ENCODE measurements at places on chromosomes 13 and 19.

GRCh38 chr19:38617764-38618589 is at the start of gene MAP4K1:
TSS of gene MAP4K1 (minus strand) at chr19:38617953. CDS start at chr19:38617895, 58 bp downstream.
- DNase-seq, result peak; percentile 45

DNA sequence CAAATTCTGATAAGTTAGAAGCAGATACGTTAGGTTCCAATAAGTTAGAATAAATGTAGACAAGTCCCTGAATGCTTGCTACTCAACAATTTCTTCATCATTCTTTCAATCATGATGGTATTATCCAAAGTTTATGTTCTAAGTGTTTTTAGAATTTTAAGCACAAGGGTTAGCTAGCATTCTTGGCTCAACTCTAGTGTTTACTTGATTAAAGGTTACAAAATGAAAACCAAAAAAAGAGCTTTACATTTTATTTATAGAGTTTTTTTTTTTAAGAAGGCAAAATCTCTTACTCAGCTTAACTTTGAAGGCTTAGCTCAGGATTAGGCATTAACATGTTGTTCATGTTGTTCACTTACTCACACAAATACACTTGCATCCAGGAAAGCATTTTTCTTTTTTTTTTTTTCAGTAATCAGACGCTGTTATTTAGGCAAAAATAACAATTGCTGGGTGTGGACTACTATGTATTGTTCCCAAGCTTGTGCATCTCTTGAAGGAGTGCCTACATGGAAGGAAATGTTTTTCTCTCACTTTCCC is 420.6 kb downstream of the DCT start:
- DNase-seq, result no peak

GRCh38 chr13:42047561-42048341 is 697 bp upstream of the DGKH start:
- DNase-seq, result peak; percentile 15

DNA sequence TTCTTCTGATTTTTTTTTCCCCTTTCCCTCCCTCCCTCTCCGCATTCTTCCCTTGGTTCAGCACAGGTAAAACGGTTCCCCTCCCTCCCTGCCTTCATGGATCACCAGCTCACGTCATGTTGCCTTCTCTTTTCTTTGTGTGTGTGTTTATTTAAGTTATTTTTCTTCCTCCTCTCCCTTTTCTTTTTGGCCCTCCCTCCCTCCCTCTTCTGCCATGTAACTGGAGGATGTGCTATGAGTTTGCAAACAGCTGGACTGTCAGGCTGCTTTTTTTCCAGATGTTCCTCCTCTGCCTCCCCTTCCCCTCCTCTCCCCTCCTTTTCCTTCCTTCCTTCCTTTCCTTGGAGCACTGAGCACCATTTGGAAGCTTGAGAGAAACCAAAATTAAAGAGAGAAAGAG is 2.0 kb downstream of the LENG9 start:
- no peak for DNase-seq

DNA sequence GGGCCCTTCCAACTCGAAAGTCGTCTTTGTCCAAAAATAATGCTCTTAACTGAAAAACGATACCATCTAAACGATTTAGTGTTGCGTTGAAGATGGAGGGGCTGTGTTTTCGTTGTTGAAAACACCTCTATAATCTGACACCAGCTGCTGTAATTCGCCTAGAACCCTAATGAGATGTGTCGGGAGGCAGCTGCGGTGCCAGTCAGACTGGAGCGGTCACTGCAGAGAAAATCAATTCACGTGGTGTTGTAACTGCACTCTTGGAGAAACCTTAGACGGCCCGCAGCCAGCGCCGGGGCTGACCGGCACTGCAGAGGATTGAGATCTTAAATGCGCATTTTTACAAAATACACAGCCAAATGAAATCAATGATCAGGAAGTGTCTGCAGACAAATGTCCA is 339.1 kb downstream of the ZNF536 start:
- no peak for DNase-seq

DNA sequence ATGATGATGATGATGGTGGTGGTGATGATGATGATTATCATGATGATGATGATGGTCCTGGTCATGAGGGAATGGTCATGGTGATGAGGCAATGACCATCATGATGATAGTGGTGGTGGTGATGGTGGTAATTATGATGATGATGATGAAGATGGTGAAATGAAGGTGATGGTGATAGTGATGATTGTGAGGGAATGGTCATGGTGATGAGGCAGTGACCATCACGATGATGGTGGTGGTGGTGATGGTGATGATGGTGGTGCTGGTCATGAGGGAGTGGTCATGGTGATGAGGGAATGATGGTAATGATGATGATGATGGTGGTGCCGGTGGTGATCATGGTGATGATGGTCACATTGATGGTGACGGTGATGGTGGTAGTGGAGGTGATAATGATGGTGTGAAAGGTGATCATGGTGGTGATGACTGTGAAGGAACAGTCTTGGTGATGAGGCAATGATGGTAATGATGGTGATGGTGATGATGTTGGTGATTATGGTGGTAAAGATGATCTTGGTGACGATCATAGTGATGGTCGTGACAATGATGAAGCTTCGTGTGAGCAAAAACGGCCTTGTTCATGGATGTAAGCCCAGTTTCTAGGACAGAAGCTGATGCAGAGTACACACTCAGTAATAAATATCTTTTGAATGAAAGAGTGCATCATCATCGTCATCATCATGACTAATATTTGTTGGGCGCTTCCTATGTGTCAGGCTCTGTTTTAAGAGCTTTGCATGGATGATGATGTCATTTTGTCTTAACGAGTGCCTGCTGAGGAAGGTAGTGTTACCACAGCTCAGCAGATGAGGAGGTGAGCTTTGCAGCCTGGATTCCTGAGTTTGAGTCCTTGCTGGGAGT is 17.3 kb downstream of the SBK2 start:
- DNase-seq, result no peak

GRCh38 chr13:42875475-42876269 is 94.3 kb downstream of the FAM216B start:
- no peak for DNase-seq

- DNase-seq, result no peak
Measured at GRCh38 chr13:29165840-29166239, 345.7 kb downstream of the MTUS2 start.

DNA sequence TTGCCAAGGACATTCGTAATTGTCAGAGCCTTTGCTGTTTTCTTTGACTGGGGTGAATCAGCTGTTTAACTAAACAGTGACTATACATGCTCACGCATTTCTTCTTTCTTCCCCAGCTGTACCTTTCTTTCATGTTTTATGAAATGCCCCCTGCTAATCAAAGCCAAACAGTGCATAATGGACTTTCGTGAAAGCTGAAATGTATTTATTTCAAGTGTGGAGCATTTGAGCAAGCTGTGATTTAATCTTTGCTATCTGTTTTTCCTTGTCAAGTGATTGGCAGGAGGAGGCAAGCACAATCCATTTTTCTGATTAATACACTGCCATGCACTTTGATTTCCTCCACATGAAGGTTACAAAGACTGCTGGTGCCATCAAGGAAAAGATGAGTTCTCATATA is 831.7 kb upstream of the SPRY2 start:
- no peak for DNase-seq

DNA sequence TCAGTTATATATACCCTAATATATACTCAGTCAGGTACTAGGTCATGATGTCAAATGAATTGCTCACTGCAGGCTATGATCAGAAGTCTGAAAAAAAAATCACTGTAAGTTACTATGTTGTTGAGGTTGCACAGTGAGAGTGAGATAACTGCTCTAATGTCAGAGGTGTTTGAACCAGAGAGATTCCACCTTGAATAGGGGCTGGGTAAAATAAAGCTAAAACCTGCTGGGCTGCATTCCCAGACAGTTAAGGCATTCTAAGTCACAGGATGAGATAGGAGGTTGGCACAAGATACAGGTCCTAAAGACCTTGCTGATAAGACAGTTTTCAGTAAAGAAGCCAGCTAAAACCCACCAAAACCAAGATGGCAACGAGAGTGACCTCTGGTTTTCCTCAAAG is 10.2 kb downstream of the EPSTI1 start:
- DNase-seq, result no peak

DNA sequence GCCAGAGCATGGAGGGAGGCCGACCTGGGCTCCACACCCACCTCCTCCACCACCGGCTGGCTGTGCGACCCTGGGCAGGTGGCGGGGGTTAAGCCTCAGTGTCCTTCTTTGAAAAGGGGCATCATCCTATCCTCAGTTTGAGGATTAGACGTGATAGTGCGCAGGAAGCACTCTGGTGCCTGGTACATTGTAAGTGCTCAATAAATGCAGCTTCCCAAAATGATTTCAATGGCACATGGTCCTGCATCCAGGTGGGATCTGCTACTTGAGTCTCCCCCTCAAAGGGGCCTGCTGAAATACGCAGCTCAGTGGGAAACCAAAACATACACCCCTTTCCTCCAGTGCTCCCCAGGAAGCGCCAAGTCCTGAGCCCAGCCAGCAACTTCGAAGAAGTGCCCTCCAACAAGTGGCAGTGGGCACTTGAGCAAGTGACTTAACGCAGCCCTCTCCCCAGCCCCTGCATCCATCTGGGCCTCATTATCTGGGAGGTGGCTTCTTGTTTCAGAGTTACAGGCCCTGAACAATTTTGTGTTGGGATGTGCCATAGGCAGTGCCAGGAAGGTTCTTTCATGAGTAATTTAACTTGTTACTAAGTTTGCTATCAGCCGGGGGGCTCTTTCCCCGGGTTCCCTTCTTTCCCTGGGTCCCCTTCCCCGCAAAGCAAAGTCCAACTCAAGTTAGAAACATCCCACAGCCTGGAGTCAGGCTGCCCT is 17.9 kb downstream of the ACTN4 start:
- no peak for DNase-seq

- DNase-seq, result no peak
Measured at GRCh38 chr13:113531041-113531873, 40.7 kb upstream of the DCUN1D2 start.

- no peak for DNase-seq
Measured at GRCh38 chr19:4016486-4016885, 8.9 kb downstream of the PIAS4 start.

DNA sequence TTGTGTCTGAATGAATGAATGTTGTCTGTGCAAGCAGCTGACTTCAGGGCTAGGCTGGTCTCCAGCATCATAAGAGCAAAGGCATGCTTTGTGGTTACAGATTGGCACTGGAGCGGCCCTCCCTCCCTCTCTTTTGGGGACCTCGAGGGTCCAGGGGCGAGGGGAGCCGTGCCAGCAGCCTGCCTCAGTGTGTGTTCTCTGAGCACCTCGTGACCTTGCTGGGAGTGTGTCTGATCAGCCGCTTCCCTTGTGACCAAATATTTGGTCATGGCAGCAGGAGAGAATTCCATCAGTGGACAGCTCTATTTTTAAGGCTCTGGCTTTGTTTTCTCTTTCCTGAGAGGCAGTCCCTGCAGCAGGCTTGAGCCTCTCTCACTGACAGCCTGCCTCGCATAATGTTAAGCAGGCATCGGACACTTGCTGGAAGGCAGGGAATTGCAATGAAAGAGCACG is 329.7 kb downstream of the UQCRFS1 start:
- DNase-seq, result no peak

DNA sequence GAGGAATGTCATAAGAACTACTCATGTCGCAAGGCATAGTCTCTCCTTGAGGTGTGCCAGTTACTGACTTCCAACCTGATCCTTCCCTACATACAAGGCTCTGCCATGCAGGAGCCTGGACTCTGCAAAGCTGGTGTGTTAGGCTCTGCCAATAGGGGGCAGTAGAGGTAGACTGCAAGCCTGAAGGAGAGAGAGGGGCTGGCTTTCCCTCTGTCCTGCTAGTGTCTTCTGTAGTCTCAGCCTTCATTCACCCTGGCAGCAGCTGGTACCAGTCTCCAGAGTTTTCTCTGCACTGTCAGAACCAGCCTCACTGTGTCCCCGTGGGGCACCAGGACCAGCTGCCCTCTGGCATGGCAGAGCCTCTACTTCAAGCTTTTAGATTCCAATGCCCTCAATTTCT is 14.5 kb downstream of the SHISA2 start:
- DNase-seq, result no peak

DNA sequence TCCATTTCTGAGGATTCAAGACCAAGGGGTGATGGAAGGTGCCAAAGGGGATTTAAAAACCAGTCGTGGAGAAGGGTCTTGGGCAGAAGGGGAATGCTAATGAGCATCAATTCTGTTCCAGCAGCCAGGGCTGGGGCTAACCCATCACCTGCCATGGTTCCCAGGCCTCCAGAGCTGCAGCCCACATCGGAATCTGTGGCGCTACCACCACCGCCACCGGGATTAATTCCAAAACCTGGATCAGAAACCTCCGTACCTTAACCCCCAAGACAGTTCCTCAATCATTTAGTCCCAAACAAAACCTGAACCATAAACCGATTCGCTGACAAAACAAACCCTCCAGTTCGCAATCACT is 583 bp downstream of the ZNF615 start:
- DNase-seq, result no peak
